ENCODE measurements at places on chromosomes 1 and 21.

GRCh38 chr1:183840140-183840539 lies 35.2 kb downstream of the RGL1 start:
- DNase-seq, result no peak
- no peak overlapping the region for H3K27ac ChIP-seq
- H3K27me3 ChIP-seq, result no peaks in the 10 kb centered on the region
- no peak overlapping the region for H3K4me3 ChIP-seq

DNA sequence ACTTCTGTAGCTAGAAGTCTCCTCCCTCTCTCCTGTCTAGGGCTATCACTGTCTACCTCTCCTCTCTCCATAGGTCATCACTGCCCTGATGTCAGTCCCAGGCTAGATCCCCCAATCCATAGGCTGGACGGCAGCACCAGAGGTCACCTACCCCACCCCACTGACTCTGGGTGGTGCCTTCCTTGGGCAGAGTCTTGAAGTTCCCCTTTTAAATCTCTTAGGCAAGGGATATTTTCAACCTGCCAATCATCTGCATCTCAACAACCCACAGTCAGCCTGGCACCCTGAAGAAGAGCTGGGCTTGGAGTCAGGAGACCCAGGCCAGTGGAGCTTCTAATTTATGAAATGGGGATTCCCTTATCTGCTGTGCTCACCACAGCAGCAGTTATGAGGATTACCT lies 13.2 kb downstream of the MYBPH start:
- H3K4me1 ChIP-seq, result no peaks in the 10 kb centered on the region
- peak overlapping the region; percentile 31 for H3K27ac ChIP-seq
- H3K4me3 ChIP-seq, result no peak overlapping the region
- no peak for DNase-seq
- peaks cover 57% of the 10 kb centered on the region for H3K27me3 ChIP-seq
- no peaks in the 10 kb centered on the region for H3K36me3 ChIP-seq

DNA sequence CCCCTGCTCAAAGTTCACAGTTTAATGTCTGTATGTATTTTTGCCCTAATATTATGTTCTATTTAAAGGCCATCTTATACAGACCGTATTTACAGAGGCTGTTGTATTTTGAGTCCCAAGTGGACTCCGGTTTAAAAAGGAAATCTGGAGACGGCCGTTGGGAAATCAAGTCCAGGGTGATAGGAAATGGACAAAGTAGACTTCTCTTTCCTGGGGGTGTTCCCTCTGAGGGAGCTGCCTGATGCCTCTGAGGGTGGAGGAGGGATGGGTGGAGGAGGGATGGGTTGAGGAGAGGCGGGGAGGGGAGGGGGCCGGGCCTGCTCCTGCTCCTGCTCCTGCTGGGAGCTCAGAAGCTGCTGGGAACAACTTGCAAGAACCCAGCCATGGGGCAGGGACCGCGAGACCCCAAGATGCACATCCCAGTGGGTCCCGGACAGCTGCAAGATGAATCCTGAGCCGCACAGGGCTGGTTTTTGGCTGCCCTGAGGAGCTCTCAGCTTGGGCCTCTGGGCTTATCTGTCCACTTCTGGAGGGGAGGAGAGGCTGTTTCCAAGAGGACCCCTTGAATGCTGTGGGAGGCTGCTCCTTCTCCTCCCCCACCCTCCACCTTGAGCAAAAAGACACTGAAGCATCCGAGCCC lies 12.0 kb upstream of the ACTL8 start:
- H3K27me3 ChIP-seq, result peaks cover 24% of the 10 kb centered on the region
- H3K27ac ChIP-seq, result no peak overlapping the region
- no peaks in the 10 kb centered on the region for H3K4me1 ChIP-seq
- DNase-seq, result no peak
- H3K36me3 ChIP-seq, result no peaks in the 10 kb centered on the region

DNA sequence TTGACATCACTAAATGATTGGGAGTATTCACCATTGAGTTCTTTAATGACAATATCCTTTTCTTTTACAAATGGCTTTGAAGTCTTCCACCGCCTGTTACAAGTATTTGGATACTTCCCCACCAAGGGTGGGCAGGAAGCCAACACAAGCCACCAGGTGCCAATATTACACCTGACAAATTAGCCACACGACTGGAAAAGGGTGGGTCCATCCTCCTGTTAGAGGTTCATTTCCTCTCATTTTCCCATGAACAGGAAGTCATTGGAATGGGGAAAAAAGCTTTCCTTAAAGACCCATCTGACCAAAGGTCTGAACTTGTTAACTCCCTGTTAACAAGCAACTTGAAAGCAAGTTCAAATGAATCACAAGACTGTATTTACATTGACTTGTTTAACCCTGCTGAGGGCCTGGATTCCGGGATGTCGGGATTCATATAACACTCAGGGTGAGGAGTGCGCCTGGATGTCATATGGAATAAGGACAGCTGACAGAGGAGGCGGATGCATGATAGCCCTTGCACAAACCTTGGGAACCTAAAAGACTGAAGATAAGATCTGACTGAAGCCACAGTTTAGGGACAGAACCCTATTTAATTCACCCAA lies 40.5 kb upstream of the PROX1 start:
- peaks cover 3% of the 10 kb centered on the region for H3K27me3 ChIP-seq
- no peak overlapping the region for H3K4me3 ChIP-seq
- no peak for DNase-seq
- no peaks in the 10 kb centered on the region for H3K36me3 ChIP-seq
- H3K27ac ChIP-seq, result no peak overlapping the region

DNA sequence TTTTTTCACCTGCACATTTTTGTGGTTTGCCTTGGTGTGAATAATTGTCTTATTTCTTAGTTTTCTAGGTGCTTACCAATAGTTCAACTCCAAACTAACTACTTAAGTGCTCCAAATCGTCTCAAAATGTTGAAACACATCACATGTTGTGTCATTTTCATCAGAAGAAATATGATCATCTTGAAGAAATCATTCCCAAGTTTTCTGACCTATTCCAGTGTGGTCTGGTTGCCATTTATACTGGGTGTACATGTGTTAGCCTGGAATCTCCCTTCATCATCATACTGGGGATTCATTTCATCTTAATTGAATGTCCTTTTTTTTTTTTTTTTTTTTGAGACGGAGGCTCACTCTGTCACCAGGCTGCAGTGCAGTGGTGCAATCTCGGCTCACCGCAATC lies 67.0 kb downstream of the EIF2B3 start:
- no peaks in the 10 kb centered on the region for H3K27me3 ChIP-seq
- peaks cover 4% of the 10 kb centered on the region for H3K4me1 ChIP-seq

GRCh38 chr1:43802356-43802980 lies 95.1 kb downstream of the ST3GAL3 start:
- no peak for DNase-seq
- no peaks in the 10 kb centered on the region for H3K4me1 ChIP-seq
- H3K27me3 ChIP-seq, result no peaks in the 10 kb centered on the region
- H3K4me3 ChIP-seq, result no peak overlapping the region

DNA sequence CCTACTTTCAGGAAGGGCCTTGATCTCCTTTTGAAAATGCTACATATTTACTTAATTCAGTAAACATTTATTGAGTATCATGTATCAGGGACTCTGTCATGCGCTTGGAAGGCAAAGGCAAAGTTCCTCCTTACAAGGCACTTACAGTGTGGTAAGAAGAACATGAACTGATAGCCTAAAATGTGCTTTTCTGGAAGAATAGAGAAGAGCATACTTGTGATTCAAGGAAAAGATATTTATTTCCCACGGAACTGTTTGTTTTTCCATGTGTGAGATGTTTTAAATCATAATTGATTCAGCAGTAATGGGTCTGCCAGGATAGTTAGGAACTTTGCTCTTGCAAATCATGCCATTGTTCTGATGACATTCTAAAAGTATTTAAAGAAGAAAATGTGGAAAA lies 110.1 kb upstream of the ZNHIT6 start:
- H3K4me1 ChIP-seq, result no peaks in the 10 kb centered on the region
- DNase-seq, result no peak
- H3K4me3 ChIP-seq, result no peak overlapping the region
- no peak overlapping the region for H3K27ac ChIP-seq
- H3K36me3 ChIP-seq, result no peaks in the 10 kb centered on the region
- H3K27me3 ChIP-seq, result no peaks in the 10 kb centered on the region

DNA sequence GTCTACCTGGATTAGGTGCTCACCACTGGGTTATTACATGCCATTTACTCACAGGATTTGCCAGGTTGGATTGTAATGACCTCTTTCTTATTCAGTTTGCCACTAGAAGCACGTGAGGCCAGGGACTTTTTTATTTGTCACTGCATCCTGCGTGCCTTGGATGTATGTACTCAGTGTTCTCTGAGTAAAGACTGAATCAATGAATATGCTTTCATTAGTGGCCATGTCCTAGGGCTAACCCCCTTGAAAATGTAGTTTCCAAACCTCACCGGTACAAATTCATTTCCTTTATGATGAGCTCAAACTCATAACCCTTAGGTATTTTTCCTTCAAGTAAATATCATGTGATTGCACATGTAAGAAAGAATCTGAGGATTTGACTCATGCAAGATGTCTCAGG lies 1.3 kb upstream of the ZP4 start:
- no peak for DNase-seq
- no peaks in the 10 kb centered on the region for H3K4me1 ChIP-seq
- H3K36me3 ChIP-seq, result no peaks in the 10 kb centered on the region
- no peak overlapping the region for H3K27ac ChIP-seq
- no peaks in the 10 kb centered on the region for H3K27me3 ChIP-seq

GRCh38 chr1:77239311-77239710 lies 20.1 kb upstream of the PIGK start:
- no peak overlapping the region for H3K27ac ChIP-seq
- no peak overlapping the region for H3K4me3 ChIP-seq
- no peaks in the 10 kb centered on the region for H3K27me3 ChIP-seq
- H3K4me1 ChIP-seq, result no peaks in the 10 kb centered on the region

DNA sequence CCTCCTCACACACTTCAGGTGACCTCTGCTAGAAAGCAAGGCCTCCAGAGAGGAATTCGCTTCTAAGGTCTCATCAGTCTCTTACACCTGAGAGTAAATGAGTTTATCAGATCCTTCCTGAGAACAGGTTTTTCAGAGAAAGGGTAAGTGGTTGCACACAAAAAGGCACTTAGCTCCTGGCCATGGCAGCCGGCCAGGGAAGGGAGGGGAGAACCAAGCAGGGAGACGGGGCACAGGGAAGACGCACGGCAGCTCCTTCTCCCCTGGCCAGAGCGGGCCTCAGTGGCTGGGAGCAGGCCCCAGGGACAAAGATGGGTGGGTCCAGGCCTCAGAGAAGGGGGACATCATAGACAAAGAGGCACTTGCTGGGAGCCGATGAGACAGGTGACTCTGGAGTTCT lies 3.6 kb upstream of the TNNT2 start:
- H3K27ac ChIP-seq, result no peak overlapping the region
- no peak overlapping the region for H3K4me3 ChIP-seq
- peaks cover 4% of the 10 kb centered on the region for H3K27me3 ChIP-seq
- no peak for DNase-seq
- peaks cover 10% of the 10 kb centered on the region for H3K4me1 ChIP-seq
- peaks cover 8% of the 10 kb centered on the region for H3K36me3 ChIP-seq

- H3K4me1 ChIP-seq, result peaks cover 5% of the 10 kb centered on the region
- H3K27me3 ChIP-seq, result no peaks in the 10 kb centered on the region
- DNase-seq, result peak; percentile 25
These were observed 13.8 kb upstream of the POGZ start for GRCh38 chr1:151472856-151473731.

GRCh38 chr1:1960480-1961196 lies 41.6 kb upstream of the TMEM52 start:
- no peak for DNase-seq
- no peak overlapping the region for H3K27ac ChIP-seq
- H3K4me1 ChIP-seq, result peaks cover 1% of the 10 kb centered on the region
- no peaks in the 10 kb centered on the region for H3K36me3 ChIP-seq

- no peaks in the 10 kb centered on the region for H3K36me3 ChIP-seq
- H3K27ac ChIP-seq, result no peak overlapping the region
- no peaks in the 10 kb centered on the region for H3K4me1 ChIP-seq
- DNase-seq, result no peak
These were observed 11.4 kb downstream of the FASLG start for GRCh38 chr1:172670316-172670715.

- DNase-seq, result no peak
- no peak overlapping the region for H3K27ac ChIP-seq
- H3K36me3 ChIP-seq, result no peaks in the 10 kb centered on the region
- peaks cover 29% of the 10 kb centered on the region for H3K4me1 ChIP-seq
- H3K27me3 ChIP-seq, result no peaks in the 10 kb centered on the region
- H3K4me3 ChIP-seq, result no peak overlapping the region
These were observed 89.1 kb upstream of the ERRFI1 start for GRCh38 chr1:8115031-8115768.

Data from progenitor cell of endocrine pancreas (in vitro differentiated cells).